ENCODE measurements at places on chromosomes 2 and 18. TPM values are rescaled to one million over a fixed set of nuclear protein-coding genes. Genes with fewer than 3 reads are reported as not detected.

GRCh38 chr2:179435000-179435399 is 170.4 kb upstream of the SESTD1 start:
- no peaks in the 10 kb centered on the region for H3K27me3 ChIP-seq
- no peak overlapping the region for H3K27ac ChIP-seq
- H3K4me3 ChIP-seq: no peak overlapping the region
- no peaks in the 10 kb centered on the region for H3K36me3 ChIP-seq
- H3K4me1 ChIP-seq: no peaks in the 10 kb centered on the region

GRCh38 chr18:79950515-79951341 is 725 bp downstream of the SLC66A2 start:
- H3K36me3 ChIP-seq: no peaks in the 10 kb centered on the region
- H3K4me3 ChIP-seq: peak overlapping the region; percentile 85
- H3K27me3 ChIP-seq: no peaks in the 10 kb centered on the region
- peak; percentile 85 for DNase-seq
- H3K27ac ChIP-seq: no peak overlapping the region

DNA sequence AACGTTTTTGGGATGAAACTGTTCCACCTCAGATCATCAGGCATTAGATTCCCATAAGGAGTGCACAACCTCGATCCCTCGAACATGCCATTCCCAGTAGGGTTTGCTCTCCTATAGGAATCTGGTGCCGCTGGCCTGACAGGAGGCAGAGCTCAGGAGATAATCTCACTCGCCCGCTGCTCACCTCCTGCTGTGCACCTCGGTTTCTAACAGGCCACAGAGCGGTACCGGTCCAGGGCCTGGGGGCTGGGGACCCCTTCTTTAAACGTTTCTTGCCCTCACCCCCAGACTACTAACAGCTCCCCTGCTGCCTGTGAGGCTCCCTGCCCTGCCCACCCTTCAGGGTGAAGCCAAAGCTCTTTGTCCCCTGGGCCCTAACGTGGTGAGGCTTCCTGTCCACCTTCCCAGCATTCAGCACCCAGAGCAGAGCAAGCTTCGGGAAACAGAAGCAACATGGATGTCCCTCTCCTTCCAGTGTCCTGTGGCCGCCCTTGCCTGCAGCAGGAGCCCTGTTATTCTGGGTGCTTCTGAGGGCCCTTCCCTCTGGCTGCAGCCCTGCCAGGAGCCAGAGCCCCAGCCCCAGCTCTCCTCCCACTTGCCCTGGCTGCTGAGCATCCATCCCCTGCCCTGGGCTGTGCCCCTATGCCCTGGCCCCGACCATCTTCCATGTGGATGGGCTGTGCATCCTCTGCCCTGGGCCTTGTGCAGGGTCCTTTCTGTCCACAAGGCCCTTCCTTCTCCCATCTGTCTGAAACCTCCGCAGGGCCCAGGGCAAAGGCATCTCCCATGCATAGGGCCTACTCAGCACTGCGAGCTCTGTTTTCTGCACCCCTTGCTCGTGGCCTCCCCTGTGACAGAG is 140.1 kb downstream of the MBP start:
- H3K27me3 ChIP-seq: no peaks in the 10 kb centered on the region
- no peaks in the 10 kb centered on the region for H3K4me1 ChIP-seq
- no peak overlapping the region for H3K4me3 ChIP-seq
- no peak for DNase-seq
- H3K27ac ChIP-seq: no peak overlapping the region
- H3K36me3 ChIP-seq: no peaks in the 10 kb centered on the region

- peak within 1 kb of the TSS; percentile 98 for H3K27ac ChIP-seq
- no peaks in the 10 kb centered on the region for H3K27me3 ChIP-seq
- H3K4me3 ChIP-seq: peak within 1 kb of the TSS; percentile 91
- DNase-seq: peak; percentile 97
Measured at GRCh38 chr2:215435870-215436704, at the start of gene FN1. Gene FN1, minus strand, starts transcription at chr2:215436068. Its CDS starts 266 bp downstream, at chr2:215435802.

- H3K36me3 ChIP-seq: no peaks in the 10 kb centered on the region
- H3K4me1 ChIP-seq: no peaks in the 10 kb centered on the region
- H3K27me3 ChIP-seq: no peaks in the 10 kb centered on the region
- no peak for DNase-seq
- H3K27ac ChIP-seq: no peak overlapping the region
- H3K4me3 ChIP-seq: no peak overlapping the region
Measured at GRCh38 chr2:109084341-109084740, 44.7 kb upstream of the SH3RF3 start.

GRCh38 chr2:181483211-181483610 is 26.0 kb downstream of the ITGA4 start:
- no peaks in the 10 kb centered on the region for H3K4me1 ChIP-seq
- H3K36me3 ChIP-seq: no peaks in the 10 kb centered on the region
- no peak for DNase-seq
- H3K27ac ChIP-seq: no peak overlapping the region
- H3K27me3 ChIP-seq: no peaks in the 10 kb centered on the region

The CAPN14 gene
- 0.21 TPM for total RNA-seq

The DLGAP1 gene
- total RNA-seq: 6.2 TPM

The EN1 gene
- total RNA-seq: not detected

All from aorta (tissue), 5 donors.